ENCODE measurements at places on chromosomes 13 and 19.

- H3K4me3 ChIP-seq: peak overlapping the region; percentile 52
- H3K36me3 ChIP-seq: no peaks in the 10 kb centered on the region
- no peaks in the 10 kb centered on the region for H3K27me3 ChIP-seq
Measured at GRCh38 chr13:46686171-46686570, 110.8 kb downstream of the ESD start.

GRCh38 chr19:47520343-47520806 is 5.5 kb upstream of the NAPA start:
- no peak for DNase-seq
- H3K4me1 ChIP-seq: peaks cover 9% of the 10 kb centered on the region
- H3K27me3 ChIP-seq: peaks cover 21% of the 10 kb centered on the region
- H3K36me3 ChIP-seq: no peaks in the 10 kb centered on the region
- no peak overlapping the region for H3K27ac ChIP-seq

DNA sequence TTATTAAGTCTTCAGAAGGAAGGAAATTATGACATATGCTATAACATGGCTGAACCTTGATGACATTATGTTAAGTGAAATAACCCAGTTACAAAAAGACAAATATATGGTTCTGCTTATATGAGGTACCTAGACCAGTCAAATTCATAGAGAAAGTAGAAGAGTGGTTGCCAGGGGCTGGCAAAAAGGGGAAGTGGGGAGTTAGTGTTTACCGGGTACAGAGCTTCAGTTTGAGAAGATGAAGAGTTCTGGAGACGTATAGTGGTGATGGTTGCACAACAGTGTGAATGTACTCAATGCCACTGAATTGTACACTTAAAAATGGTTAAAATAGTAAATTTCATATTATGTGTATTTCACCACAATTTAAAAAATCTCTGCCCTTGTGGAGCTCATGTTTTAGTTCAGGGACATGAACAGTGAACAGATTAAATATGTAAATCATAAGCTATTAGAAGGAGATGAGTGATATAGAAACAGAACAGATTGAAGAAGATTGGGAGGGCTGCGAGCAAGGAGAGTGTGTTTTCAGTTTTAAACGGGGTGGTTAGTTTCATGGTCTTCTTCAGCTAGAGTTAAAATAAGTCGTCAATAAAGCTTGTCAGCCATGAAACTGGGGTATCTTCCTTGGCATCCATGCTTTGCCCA is 355.2 kb downstream of the KCNRG start:
- H3K27ac ChIP-seq: no peak overlapping the region
- H3K4me1 ChIP-seq: no peaks in the 10 kb centered on the region
- no peaks in the 10 kb centered on the region for H3K36me3 ChIP-seq
- H3K4me3 ChIP-seq: no peak overlapping the region
- H3K27me3 ChIP-seq: no peaks in the 10 kb centered on the region

DNA sequence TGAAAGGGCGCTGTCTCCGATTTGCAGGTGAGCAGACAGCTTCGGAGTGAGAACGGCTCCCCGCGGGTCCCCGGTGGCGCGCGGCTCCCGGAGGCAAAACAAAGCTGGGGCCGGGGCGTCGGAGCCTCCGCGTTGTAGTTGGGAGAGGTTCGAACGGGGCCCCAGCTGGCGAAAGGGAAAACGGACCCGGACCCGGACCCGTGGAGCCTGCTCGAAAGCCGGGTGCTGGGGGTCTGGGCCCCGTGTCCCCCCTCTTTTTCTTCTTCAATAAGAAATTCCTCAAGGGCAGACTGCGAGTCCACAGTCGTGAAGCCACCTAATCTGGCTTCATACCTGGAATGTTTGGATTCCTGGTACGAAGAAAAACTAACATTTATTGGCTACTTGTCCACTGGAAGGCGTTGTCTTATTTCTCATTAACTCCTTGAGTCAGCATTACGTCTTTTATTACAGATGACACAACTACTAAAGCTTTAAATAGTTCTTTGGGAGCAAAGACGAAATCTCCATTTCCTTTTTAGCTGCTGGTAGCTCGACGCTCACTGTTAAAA is 632 bp upstream of the MTIF3 start:
- H3K36me3 ChIP-seq: no peaks in the 10 kb centered on the region
- H3K4me3 ChIP-seq: peak overlapping the region; percentile 87
- DNase-seq: no peak

DNA sequence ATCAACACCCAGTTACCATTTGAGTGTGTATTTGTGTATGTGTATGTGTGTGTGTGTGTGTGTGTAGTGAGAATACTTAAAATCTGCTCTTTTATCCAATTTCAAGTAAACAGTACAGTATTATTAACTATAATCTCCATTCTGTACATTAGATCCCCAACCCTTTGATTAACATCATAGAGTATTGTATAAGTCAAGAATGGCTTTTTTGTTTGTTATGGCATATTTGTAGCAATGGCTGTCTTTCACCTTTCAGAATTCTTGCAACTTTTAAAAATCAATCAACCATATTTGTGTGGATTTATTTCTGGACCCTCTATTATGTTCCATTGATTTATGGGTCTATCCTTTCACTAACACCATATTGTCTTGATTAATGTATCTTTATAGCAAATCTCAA is 779.3 kb upstream of the MIR17HG start:
- no peak overlapping the region for H3K27ac ChIP-seq
- H3K27me3 ChIP-seq: no peaks in the 10 kb centered on the region
- H3K36me3 ChIP-seq: no peaks in the 10 kb centered on the region
